ENCODE measurements at places on chromosomes 7 and 10.

DNA sequence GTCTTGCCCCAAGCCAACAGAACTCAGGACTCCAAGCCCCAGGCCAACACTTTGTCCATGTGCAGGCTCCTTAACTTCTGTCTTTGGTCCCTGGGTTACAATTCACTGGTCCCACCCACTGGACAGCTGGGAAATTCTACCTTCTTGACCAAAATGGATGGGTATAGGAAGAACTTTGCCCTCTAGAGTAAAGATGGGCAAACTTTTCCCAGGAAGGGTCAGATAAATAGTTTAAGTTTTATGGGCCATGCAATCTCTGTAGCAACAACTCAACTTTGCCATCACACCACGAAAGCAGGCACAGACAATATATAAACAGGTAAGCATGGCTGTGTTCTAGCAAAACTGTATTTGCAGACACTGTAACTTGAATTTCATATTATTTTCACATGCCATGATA is 147.1 kb downstream of the PLXNA4 start:
- no peak for DNase-seq

GRCh38 chr7:40799493-40800403 is 664.9 kb downstream of the SUGCT start:
- no peak for DNase-seq

- DNase-seq = peak; percentile 89
Measured at GRCh38 chr10:58399410-58399809, 14.2 kb downstream of the TFAM start.

GRCh38 chr7:156017916-156018700 is 205.8 kb upstream of the SHH start:
- DNase-seq = no peak

GRCh38 chr10:114819322-114819721 is 2.3 kb upstream of the FHIP2A start:
- peak; percentile 10 for DNase-seq

GRCh38 chr7:111820621-111821020 is 258.3 kb upstream of the IMMP2L start:
- DNase-seq = no peak

DNA sequence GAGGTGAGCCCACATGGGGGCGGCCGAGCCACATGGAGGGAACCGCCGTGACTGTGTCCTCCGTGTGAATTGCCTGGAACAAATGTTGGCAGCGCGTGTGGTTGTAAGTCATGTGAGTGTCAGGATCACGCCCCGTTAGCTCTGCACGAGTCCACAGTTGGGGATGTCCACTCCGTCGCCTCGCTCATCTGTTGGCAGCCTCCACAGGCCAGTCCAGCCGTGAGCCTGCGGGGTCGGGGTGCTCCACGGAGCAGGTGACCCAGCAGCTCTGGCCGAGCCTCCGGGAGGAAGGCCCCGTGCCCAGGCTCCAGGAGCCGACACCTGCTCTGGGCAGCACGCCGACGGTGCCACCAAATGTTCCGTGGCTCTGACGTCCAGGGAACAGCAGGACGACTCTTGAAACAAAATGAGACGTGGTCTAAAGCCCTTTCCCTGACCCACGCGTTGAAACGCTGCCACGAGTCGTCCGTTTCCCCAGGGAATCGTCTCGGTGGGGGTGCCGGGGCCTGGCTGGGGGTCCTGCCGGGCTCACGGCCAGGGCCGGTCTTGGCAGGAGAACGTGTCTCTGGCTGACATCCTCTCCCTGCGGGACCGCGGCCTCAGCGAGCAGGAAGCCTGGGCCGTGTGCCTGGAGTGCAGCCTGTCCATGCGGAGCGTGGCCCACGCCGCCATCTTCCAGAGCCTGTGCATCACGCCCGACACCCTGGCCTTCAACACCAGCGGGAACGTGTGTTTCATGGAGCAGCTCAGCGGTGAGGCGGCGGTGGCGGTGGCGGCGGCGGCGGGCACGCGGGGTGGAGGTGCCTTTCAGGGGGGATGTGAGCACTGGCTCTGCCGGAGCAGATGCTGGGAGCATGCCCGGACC is 7.0 kb downstream of the KNDC1 start:
- no peak for DNase-seq

- DNase-seq = no peak
Measured at GRCh38 chr10:639751-640672, 49.5 kb downstream of the DIP2C start.

- no peak for DNase-seq
Measured at GRCh38 chr10:15796098-15796759, 64.1 kb downstream of the MINDY3 start.

DNA sequence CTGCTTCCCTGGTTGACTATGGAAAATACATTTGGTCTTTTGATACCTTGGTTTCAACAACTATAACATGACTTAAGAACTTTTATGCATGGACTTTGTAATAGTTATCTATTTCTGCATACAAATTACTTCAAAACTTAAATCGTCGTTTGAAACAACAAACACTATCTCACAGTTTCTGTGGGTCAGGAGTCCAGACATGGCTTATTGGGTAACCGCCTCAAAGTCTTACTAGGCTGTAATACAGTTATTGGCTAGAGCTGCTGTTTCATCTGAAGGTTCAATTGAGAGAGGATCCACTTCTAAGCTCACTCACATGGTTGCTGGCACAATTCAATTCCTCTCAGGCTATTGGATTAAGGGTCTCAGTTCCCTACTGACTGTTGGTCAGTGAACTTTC is 135.1 kb downstream of the LYZL1 start:
- DNase-seq = no peak

DNA sequence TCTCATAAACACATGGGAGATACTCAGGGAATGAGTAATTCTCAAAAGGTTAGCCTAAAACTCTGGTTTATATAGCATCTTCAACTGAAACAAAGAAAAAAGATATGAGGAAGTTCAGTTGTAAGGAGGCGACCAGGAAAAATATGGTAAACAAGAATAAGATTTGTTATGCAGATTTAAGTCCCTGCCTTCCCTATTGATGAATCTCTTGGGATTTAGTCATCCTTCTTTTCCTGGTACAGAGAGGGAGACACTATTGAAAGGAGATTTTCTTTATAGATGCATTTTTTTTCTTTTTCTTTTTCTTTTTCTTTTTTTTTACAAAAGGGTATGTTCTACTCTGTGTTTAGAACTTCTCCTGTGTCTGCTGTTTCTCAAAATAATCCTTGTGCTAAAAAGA is 557.5 kb downstream of the DNAJB9 start:
- no peak for DNase-seq

DNA sequence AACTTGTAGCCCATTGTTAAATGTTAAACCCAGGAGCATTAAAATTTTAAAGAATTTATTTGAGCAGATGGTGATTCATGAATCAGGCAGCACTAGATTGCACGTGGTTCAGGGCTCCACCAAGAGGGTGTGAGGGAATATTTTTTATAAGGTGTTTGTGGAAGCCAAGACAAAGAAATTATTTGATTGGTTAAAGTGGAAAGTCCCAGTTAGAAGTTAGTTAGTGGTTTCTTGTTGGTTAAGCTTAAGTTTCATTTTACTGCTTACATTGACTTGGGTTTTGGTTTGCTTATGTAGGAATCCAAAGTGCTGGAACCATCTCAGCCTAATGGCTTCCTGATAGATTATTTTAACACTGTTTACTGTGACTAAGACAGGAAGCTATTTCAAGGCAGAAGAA is 906.2 kb downstream of the LRMDA start:
- DNase-seq = peak; percentile 26

DNA sequence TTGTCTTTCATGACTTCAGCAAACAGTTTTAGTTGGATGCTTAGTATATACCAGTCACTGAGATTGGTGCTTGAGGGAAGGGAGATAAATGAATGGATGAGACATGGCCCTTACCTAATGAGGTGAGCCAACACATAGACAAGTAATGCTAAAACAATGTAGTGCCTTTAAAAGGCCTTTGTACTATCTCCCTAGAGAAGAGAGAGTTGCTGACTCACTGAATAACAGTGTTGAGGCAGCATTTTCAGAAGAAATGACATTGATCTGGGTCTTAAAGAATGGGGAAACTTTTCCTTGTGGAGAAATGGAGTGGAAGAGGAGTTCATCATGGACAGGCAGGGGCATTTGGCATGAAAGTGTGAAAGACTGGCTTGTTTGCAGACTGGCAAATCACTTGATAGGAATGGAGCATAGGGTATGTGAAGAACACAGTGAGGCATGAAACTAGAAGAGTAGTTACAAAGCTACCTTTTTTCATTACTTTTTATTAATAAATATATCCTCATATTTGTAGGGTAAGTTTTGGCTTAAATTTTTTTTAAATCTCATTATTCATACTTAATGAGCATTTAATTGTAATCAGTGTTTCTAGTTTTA is 91.2 kb downstream of the KAT6B start:
- peak; percentile 95 for DNase-seq

DNA sequence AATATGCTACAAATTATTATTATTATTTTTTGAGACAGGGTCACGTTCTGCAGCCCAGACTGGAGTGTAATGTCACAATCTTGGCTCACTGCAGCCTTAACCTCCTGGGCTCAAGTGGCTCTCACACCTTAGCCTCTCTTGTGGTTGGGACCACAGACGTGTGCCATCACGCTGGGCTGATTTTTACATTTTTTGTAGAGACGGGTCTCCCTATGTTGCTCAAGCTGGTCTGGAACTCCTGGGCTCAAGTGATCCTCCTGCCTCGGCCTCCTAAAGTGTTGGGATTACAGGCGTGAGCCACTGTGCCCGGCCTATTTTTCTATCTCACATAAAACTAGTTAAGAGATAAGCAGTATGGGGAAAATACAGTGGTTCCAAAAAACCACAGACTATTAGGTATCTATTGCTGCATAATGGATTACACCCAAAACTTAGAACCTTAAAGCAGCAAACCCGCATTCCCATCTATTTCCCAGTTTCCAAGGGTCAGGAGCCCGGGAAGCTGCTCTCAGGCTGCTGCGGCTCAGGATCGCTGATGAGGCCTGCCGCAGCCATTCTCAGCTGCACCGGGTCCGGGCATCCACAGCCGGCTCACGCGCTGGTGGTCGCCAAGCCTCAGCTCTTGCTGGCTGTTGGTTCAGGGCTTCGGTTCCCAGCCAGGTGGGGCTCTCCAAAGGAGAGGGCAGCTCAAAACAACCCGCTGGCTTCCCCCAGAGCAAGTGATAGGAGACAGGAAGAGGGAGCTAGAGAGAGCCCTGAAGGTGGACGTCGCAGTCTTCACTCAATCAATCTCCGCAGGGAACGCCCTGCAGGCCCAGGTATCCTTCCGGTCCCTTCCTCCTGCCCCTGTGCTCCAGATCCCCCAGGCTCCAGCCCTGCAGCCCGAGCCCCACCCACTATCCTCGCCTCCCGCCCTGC is 128.2 kb downstream of the UBE2H start:
- DNase-seq = peak; percentile 68

- no peak for DNase-seq
Measured at GRCh38 chr10:103281753-103282152, 4.8 kb downstream of the INA start.

DNA sequence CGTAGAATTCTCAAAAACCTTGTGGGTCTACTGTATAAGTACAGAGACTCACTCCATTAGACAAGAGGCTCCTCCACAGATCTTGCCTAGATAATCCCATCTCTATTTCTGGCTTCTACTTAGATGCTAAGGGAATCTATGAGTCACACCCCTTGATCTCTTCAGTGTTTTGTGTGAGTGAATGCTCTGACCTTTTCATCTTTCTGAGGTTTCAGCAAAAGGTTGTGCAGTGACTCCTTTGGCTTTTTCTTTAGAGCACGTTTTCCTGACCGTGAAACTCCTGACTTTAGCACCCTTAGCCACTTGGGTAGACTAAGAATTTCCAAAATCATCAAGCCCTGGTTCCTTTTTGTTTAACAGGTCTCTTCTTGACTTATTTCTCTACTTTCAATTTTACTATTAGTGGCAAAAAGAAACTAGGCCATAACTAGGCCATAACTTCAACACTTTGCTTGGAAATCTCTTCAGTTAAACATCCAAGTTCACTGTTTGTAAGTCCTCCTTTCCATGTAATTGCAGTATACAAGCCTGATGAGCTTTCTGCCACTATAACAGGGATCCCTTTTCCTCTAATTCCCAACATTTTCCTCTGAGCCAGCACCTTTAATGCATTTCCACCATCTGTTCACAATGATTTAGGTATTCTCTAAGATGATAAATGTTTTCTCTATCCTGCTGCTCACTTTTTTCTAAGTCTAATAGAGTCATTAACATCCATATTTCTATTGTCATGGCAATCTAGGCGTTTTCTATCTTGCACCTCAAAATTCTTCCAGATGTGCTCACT is 19.4 kb downstream of the COPG2 start:
- peak; percentile 16 for DNase-seq

DNA sequence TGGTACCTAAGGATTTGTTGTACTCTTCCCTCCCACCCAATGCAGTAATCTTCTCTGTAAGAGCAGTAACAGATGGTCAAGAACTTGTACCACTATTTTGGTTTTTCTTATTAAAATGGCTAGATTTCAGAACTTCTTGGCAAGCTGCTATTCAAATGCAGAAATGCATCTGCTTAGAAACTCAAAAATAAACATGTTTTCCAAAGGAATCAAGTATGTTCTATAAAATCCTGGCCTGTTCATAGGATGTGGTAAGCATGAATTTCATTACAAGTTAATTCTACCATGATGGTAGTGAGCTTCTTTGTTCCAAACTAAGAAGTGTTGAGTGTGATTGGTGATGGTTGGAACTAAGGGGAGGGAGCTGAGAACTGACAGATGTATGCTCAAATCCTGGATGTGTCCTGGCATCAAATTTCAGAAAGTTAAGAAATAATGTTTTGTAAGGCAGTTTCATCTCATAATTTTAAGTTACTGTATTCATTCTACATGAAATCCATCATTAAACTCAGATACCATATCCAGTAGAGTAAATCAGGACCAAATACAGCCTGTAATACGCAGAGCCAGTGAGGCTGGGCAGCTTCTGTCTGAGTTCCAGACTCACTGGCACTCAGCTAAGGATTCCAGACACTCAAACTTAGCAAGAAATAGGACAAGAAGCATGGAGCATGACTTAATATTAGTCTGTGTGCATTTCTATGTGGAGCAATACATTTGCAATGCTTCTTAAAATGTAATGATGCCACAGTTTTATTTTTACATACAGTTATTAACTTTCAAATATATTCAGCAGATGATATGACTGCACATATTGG is 119.6 kb downstream of the TES start:
- no peak for DNase-seq

DNA sequence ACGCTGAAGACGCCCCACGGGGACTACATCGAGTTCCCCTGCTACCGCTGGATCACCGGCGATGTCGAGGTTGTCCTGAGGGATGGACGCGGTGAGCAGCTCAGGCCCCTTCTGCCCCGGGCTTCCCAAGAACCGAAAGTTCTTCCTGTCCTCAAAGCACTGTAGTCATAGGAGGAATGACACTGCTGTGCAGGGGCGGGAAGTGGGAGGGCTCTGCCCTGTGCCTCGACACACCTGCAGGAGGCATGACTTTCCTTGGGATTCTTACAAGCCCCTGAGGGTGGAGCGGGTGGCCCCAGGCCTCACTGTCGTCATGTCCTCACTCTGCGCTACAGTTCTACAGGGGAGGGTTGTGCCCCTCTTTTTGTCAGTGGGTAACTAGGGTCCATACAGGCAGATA is 8.6 kb downstream of the ALOX5 start:
- DNase-seq = no peak

GRCh38 chr10:13916384-13916947 is 329.7 kb downstream of the PRPF18 start:
- no peak for DNase-seq

GRCh38 chr7:7426676-7427075 is 109.0 kb downstream of the COL28A1 start:
- DNase-seq = no peak

- no peak for DNase-seq
Measured at GRCh38 chr10:114035791-114036190, 7.9 kb upstream of the ADRB1 start.

- DNase-seq = no peak
Measured at GRCh38 chr10:18539335-18539734, 112.1 kb downstream of the NSUN6 start.

GRCh38 chr7:131383417-131384285 is 56.0 kb downstream of the MKLN1 start:
- DNase-seq = no peak

- no peak for DNase-seq
Measured at GRCh38 chr10:129970465-129971364, 6.6 kb upstream of the EBF3 start.

All from epithelial cell of esophagus (primary cell).